Breast epithelium (tissue), 4 donors: ENCODE measurements at places on chromosomes 7 and 10.

GRCh38 chr10:125549653-125550052 lies 133.3 kb downstream of the TEX36 start:
- no peak overlapping the region for H3K27ac ChIP-seq
- no peak for DNase-seq
- H3K4me1 ChIP-seq: no peaks in the 10 kb centered on the region
- H3K4me3 ChIP-seq: no peak overlapping the region
- H3K36me3 ChIP-seq: no peaks in the 10 kb centered on the region
- H3K27me3 ChIP-seq: no peaks in the 10 kb centered on the region

- H3K36me3 ChIP-seq: no peaks in the 10 kb centered on the region
- DNase-seq: no peak
- H3K27ac ChIP-seq: no peak overlapping the region
- H3K4me3 ChIP-seq: no peak overlapping the region
- peaks cover 6% of the 10 kb centered on the region for H3K4me1 ChIP-seq
These were observed 5.3 kb upstream of the MAGI2 start for GRCh38 chr7:79458796-79459195.

- DNase-seq: no peak
- H3K36me3 ChIP-seq: no peaks in the 10 kb centered on the region
- H3K4me3 ChIP-seq: no peak overlapping the region
- H3K27ac ChIP-seq: no peak overlapping the region
These were observed 52.4 kb downstream of the PARP12 start for GRCh38 chr7:140010194-140010895.

DNA sequence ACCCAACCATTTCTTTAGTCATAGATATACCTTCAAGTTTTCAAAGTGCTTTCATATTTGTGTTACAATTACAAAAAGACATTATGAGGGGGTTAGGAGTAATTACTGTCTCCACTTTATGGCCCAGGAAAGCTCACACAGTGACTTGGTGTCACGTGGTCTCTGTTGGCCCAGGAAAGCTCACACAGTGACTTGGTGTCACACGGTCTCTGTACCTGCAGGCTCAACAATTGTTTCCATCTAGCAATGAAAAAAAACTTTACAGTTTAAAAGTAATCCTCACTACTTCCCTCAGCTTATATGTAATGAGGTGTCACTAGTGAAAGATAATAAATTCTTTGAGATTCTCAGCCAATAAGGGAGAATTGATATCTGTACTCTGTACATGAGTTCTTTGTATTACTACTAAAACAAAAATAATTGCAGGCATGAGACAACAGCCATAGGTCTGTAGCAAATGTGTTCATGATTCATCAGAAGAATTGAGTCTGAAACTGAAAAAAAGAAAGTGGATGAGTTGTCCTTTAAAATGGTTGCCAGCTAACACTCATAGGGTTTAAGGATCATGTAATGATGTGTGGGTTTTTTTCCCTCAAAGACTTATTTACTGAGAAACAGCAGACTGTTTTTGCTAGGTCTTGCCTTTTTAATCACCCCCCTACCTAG lies 10.9 kb downstream of the OGDH start:
- no peaks in the 10 kb centered on the region for H3K27me3 ChIP-seq
- no peak for DNase-seq
- H3K36me3 ChIP-seq: no peaks in the 10 kb centered on the region
- H3K4me3 ChIP-seq: no peak overlapping the region
- no peak overlapping the region for H3K27ac ChIP-seq
- H3K4me1 ChIP-seq: no peaks in the 10 kb centered on the region

- no peak overlapping the region for H3K4me3 ChIP-seq
- DNase-seq: no peak
These were observed 21.3 kb downstream of the CPXM2 start for GRCh38 chr10:123870260-123870659.

DNA sequence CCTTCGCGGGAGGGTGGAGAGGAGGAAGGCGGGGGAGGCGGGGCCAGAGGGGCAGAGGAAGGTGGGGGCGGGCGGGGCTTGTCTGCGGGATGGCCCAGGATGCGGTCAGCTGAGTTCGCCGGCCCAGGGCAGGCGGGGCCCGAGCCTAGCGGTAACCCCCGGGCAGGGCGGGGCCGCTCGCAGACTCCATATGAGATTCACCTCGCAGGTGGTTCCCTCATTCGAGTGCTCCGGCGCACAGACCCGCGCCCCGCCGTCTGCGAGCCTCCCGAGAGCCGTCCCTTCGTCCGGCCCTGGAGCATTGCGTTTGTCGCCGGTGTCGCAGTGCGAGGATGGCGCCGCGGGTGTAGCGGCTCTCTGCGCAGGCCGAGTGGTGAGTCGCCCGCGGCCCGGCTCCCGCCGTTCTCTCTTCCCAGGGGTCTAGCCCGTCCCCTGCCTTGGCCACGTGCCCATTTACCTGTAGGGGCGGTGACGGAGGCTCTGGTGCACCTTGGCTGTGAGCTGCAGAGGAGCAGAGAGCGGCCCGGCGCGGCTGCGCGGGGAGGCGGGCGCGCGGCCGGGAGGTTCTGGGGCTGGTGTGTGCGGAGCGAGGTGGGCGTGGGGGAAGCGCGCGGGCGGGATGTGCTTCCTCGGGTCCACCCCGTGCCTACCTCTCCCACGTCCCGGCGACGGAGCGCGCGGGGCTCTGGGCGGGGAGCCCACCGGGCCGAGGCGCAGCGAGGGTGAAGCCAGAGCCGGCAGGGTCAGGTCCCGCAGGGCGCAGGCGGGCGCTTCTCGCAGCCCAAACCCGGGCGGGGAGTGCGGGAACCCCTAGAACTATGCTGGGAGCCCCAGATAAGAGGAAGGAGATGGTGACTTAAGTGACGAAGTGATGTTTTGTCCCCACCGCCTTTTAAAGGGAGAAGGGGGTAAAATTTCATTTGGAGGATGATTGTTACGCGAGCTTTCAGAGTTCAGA lies at the start of gene UPP1:
Gene UPP1, plus strand, starts transcription at position 220 of the 958 bp plus-strand sequence. CDS start 5,519 bp downstream, outside the sequence.
- no peaks in the 10 kb centered on the region for H3K27me3 ChIP-seq
- peak within 1 kb of the TSS; percentile 94 for H3K27ac ChIP-seq
- peak within 1 kb of the TSS; percentile 84 for H3K4me3 ChIP-seq
- DNase-seq: peak; percentile 75
- no peaks in the 10 kb centered on the region for H3K36me3 ChIP-seq
- H3K4me1 ChIP-seq: no peaks in the 10 kb centered on the region

DNA sequence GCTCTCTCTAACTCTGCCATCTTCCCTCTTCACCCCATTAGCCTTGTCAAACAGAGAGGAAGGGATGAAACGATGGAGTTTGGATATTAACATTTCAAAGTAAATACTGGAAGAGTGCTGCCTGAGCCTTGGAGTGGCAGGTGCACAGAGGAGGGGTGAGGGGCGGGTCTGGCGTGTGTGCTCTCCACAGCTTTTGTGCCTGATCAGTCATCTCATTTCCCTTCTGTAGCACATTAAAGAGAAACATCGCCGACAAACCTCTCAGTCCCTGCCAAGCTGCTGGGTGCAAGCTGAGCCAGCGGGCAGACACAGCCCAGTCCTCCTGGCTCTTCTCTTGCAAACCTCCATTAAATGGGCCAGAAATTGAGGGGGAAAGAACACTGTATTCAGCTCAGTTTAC lies 76.2 kb downstream of the SLIT1 start:
- no peak for DNase-seq
- H3K27me3 ChIP-seq: no peaks in the 10 kb centered on the region
- H3K27ac ChIP-seq: no peak overlapping the region
- no peaks in the 10 kb centered on the region for H3K4me1 ChIP-seq
- H3K36me3 ChIP-seq: no peaks in the 10 kb centered on the region
- no peak overlapping the region for H3K4me3 ChIP-seq

- no peaks in the 10 kb centered on the region for H3K36me3 ChIP-seq
- H3K27ac ChIP-seq: no peak overlapping the region
- peaks cover 4% of the 10 kb centered on the region for H3K4me1 ChIP-seq
- no peak for DNase-seq
- no peaks in the 10 kb centered on the region for H3K27me3 ChIP-seq
These were observed 5.3 kb upstream of the ALDH18A1 start for GRCh38 chr10:95661818-95662217.

GRCh38 chr10:58027426-58027825 lies 240.3 kb downstream of the IPMK start:
- H3K4me1 ChIP-seq: no peaks in the 10 kb centered on the region
- DNase-seq: no peak
- no peak overlapping the region for H3K27ac ChIP-seq
- no peak overlapping the region for H3K4me3 ChIP-seq

GRCh38 chr7:94406696-94407095 lies 12.0 kb downstream of the COL1A2 start:
- H3K36me3 ChIP-seq: no peaks in the 10 kb centered on the region
- DNase-seq: no peak
- no peak overlapping the region for H3K4me3 ChIP-seq

- H3K27me3 ChIP-seq: no peaks in the 10 kb centered on the region
- no peak for DNase-seq
- H3K4me1 ChIP-seq: no peaks in the 10 kb centered on the region
- H3K4me3 ChIP-seq: no peak overlapping the region
- no peak overlapping the region for H3K27ac ChIP-seq
These were observed 437.0 kb downstream of the SUGCT start for GRCh38 chr7:40571796-40572195.

GRCh38 chr7:111527545-111527944 lies 34.7 kb downstream of the IMMP2L start:
- no peaks in the 10 kb centered on the region for H3K27me3 ChIP-seq
- H3K36me3 ChIP-seq: no peaks in the 10 kb centered on the region
- no peak overlapping the region for H3K4me3 ChIP-seq
- DNase-seq: no peak
- no peak overlapping the region for H3K27ac ChIP-seq
- no peaks in the 10 kb centered on the region for H3K4me1 ChIP-seq

DNA sequence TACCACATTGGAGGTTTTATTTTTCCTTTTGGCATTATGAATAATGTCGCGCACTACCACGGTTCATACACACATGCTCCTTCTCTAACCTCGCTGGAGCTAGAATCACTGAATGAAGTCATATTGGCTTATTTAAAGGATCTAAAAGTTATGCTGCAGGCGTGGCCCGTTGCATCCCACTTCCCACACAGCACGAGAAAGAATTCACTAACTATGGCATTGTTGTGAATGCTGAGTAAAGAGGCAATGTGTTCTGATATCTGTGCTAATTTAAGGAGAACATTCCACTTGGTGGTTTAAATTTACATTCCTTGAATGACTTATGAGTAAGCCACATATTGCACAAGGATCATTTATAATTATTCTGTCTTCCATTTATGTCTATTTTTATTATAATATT lies 20.7 kb downstream of the TCERG1L start:
- no peak overlapping the region for H3K27ac ChIP-seq
- H3K4me1 ChIP-seq: no peaks in the 10 kb centered on the region
- no peak for DNase-seq
- no peaks in the 10 kb centered on the region for H3K36me3 ChIP-seq
- H3K27me3 ChIP-seq: no peaks in the 10 kb centered on the region

GRCh38 chr7:101165958-101166647 lies 734 bp upstream of the VGF start:
- no peaks in the 10 kb centered on the region for H3K36me3 ChIP-seq
- DNase-seq: no peak
- peaks cover 14% of the 10 kb centered on the region for H3K4me1 ChIP-seq
- no peak overlapping the region for H3K4me3 ChIP-seq
- H3K27me3 ChIP-seq: peaks cover 86% of the 10 kb centered on the region

DNA sequence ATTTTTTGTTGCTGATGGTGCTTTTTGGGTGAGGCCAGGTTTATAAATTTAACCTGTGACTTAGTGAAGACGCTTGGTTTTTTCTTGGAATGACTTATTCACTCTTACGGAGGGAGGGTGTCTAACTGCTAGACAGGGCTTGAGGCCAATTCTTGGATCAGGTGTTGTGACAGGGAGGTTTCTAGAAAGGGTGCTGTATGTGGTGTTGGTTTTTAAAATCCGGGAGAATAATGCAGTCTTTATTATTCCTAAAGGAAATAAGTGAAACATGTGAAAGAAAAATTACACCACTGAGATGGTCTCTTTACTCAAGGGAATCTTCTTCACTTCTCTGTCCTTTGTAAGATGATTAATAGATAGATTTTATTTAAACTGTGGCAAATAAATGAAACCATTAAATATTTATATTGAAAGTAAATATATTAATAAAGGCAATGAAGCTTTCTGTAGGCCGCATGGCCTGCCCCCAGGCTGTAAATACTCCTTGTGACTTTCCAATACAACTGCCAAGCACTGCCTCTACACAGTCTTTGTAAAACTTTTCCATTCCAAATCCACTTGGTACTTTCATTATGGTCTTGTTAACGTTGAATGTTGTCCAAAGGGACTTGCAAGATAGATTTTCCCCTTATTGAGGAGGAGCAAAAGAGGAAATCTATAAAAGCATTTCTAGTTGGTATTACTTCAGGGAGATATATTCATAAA lies 323.1 kb downstream of the SUGCT start:
- H3K27ac ChIP-seq: no peak overlapping the region
- no peak for DNase-seq
- H3K4me1 ChIP-seq: no peaks in the 10 kb centered on the region
- no peak overlapping the region for H3K4me3 ChIP-seq
- no peaks in the 10 kb centered on the region for H3K36me3 ChIP-seq
- no peaks in the 10 kb centered on the region for H3K27me3 ChIP-seq

GRCh38 chr7:95200741-95201140 lies 123.6 kb downstream of the PON1 start:
- H3K27me3 ChIP-seq: no peaks in the 10 kb centered on the region
- no peaks in the 10 kb centered on the region for H3K36me3 ChIP-seq
- H3K27ac ChIP-seq: no peak overlapping the region
- no peak overlapping the region for H3K4me3 ChIP-seq
- no peaks in the 10 kb centered on the region for H3K4me1 ChIP-seq
- DNase-seq: no peak

GRCh38 chr10:12588091-12588860 lies 238.9 kb downstream of the CAMK1D start:
- no peaks in the 10 kb centered on the region for H3K27me3 ChIP-seq
- no peaks in the 10 kb centered on the region for H3K36me3 ChIP-seq
- no peaks in the 10 kb centered on the region for H3K4me1 ChIP-seq
- DNase-seq: no peak
- H3K4me3 ChIP-seq: no peak overlapping the region

DNA sequence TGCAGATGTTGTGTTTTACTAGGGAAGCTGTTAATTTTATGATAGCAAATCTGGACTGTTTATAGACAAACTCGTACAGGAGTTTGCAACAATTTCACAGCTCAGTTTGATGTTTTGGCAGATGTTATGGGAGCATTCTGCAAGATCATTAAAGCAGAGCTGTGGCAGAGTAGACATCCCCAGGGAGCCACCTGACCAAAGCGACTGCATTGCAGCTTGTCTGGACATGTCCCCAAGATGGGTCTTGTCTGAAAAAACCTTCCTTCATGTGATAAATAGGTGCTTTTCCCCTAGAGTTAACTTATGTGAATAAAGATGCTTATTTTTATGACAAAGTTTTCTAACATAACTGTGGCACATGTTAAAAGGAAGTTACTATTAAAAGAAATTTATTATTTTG lies 91.2 kb upstream of the GPR141 start:
- no peaks in the 10 kb centered on the region for H3K27me3 ChIP-seq
- H3K4me3 ChIP-seq: no peak overlapping the region
- DNase-seq: no peak
- H3K4me1 ChIP-seq: no peaks in the 10 kb centered on the region
- H3K27ac ChIP-seq: no peak overlapping the region

- H3K36me3 ChIP-seq: no peaks in the 10 kb centered on the region
- H3K4me1 ChIP-seq: peaks cover 5% of the 10 kb centered on the region
- no peak for DNase-seq
- no peaks in the 10 kb centered on the region for H3K27me3 ChIP-seq
- H3K27ac ChIP-seq: peak overlapping the region; percentile 91
- H3K4me3 ChIP-seq: peak overlapping the region; percentile 82
These were observed 437.4 kb upstream of the GALNT17 start for GRCh38 chr7:70694434-70694970.

GRCh38 chr7:27184337-27185012 lies 557 bp downstream of the HOXA11 start:
- peak overlapping the region; percentile 69 for H3K4me3 ChIP-seq
- H3K27me3 ChIP-seq: peaks cover 24% of the 10 kb centered on the region
- H3K27ac ChIP-seq: no peak overlapping the region
- peak; percentile 51 for DNase-seq
- H3K4me1 ChIP-seq: no peaks in the 10 kb centered on the region
